Stomach (tissue), 19 donors: ENCODE measurements at places on chromosomes 13 and 19.
A peak's percentile ranks its signal among the peaks of the same experiment; 100 is the strongest.

DNA sequence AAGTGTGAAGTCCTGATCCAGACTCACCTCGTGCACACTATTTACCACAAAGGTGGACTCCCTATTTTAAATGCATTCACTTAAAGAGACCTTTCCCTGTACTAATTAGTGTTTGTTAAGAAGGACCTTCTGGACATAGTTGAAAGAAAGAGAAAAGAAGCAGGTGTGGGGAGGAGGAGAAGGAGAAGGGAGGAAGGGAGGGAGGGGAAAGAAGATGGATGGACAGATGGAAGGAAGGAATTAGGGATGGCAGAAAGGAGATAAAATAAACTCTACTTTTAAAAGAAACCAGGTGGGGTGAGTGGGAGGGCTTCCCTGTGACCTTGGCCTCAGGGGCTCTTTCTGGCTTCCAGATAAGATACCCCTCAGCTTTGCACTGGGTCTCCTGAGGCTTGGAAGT, 21.4 kb downstream of the ZNF175 start:
- DNase-seq = no peak

- no peak for DNase-seq
Observed at GRCh38 chr13:31350560-31350959, 150.8 kb downstream of the B3GLCT start.

DNA sequence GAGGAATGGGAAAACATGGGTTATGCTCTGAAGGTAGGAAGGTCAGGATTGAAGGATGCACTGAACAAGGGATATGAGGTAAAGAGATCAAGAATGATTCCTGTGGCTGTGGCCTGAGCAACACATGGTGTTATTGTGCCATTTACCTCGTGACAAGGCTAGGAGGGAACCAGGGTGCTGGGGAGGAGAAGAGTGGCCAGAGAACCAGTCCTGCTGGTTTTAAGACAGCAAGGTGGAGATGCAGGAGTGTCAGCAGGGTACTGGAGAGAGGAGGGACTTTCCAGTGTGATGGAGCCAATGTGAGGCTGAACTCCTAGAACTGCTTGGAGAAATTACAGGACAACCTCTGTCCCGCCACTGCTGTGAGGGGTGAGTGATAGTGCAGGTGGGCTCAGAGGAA, 282.4 kb downstream of the MYO16 start:
- DNase-seq = no peak

DNA sequence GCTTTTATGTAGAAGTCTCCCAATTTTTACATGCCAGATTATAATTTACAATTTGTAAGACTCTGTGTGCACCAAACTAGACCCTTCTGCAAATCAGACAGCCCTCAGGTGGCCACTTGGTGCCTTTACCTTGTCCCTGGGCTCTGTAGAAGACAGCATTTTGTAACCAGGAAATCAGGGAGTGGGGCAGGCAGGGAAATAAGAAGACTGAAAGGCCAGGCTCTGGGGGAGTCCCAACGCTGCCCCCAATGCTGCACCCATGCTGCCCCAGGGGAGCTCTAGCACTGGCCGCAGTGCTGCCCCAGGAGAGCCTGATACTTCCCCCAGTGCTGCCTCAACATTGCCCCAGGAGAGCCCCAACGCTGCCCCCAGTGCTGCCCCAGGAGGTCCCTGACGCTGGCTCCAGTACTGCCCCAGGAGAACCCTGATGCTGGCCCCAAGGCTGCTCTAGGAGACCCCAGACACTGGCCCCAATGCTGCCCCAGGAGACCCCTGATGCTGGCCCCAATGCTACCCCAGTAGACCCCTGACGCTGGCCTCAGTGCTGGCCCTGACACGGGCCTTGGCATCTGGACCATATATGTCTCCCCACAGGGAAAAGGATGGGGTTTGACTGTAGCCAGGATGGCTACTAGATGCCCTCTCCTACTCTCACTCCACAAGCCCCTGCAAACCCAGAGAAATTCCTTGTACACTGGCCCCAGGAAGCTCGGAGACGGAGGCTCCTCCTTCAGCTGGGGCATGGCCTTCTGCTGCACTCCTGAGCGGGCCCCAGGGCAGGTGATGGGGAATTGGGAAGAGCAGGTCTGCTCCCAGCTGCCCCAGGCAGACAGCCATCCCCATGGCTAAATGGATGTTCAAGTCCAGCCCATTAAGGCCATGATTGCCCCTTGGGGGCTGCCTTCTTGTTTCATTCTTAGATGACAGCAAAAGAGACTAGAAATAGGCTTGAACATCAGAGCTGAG, 23.6 kb downstream of the VSTM2B start:
- peak; percentile 18 for DNase-seq

DNA sequence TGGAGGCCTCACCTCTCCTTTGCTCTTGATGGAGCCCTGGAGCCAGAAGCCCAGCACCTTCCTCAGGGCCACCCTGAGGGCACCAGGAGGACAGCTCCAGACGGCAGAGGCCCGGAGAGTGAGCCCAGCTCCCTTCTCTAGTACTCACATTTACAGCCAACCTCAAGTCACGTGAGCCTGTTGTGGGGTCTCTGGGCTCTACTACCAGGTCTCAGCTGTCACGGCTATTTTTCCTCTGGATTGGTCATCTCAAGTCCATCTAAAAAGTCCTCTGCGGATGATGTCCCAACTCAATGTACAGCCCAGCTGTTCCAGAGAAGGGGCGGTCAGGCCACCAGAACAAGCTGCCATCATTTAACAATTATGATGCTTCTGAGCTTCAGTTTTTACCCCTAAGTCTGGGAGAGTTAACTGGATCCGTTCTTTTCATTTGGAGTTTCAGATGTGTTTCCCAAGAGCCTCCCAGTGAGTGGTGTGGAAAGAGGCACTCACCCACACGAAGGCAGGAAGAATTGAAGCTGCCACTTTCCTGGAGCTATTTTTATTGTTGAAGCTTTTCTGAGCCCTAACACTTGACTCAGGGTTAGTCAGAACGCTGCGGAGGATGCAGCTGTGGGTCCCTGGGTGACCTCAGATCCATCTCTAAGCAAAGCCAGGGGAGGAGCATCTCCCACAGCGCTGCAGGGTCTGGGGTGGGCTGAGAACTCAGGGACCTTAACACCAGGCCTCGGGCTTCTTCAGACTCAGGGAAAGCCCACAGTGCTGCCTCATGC, 143.5 kb upstream of the UBL3 start:
- DNase-seq = no peak

DNA sequence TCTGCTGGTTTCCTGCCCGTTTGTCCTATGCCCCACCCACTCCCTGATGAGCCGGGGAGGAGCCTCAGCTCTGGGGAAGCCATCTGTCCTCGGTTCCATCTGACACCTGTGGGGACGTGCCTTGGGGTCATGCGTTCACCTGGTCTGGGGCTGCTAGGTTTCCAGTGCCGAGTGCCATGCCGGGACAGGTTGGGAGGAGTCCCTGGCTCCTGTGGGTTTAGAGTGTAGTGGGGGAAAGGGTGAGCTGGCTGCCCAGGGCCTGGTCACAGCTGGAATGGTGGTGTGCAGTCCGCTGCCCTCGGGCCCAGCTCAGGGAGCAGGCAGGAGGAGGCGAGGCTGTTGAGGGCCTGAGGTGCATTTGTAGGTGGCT, 2.5 kb downstream of the KDM4B start:
- DNase-seq = peak; percentile 59

GRCh38 chr13:68030152-68030809, 800.1 kb upstream of the PCDH9 start:
- DNase-seq = no peak

- no peak for DNase-seq
Observed at GRCh38 chr13:19673473-19674430, 40.3 kb downstream of the MPHOSPH8 start.

- peak; percentile 46 for DNase-seq
Observed at GRCh38 chr19:31127134-31127967, 221.9 kb downstream of the TSHZ3 start.

DNA sequence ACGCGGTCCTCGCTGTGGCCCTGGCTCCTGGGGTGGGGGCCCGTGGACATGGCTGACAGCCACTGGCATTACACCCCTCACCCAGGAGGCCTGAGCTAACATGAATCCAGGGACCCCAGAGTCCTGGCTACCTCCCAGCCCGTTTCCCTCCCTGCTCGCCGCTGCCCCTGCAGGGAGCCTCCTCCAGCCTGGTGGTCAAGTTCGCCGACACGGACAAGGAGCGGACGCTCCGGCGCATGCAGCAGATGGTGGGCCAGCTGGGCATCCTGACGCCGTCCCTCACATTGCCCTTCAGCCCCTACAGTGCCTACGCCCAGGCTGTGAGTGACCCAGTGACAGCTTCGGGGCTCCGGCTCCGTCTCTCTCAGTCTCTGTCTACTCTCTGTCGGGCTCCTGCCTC, 56.6 kb downstream of the CELF5 start:
- DNase-seq = no peak

GRCh38 chr13:58950911-58951310, 1212.8 kb downstream of the DIAPH3 start:
- no peak for DNase-seq

DNA sequence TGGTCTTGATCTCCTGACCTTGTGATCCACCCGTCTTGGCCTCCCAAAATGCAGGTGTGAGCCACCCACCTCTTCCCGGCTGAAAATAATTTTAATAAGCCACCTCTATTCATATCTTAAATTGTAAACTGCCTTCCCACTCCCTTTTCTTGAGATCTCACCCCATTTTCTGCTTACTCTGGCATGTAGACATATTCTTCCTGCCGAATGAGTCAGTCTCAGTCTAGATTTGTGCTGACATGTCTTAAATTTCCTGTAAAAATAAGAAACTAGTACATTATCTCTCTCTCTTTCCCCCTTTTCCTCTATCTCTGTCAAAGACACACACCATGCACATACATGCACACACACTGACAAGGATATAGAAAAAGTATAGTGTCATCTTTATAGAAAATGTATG, 60.9 kb downstream of the THSD1 start:
- DNase-seq = no peak

GRCh38 chr13:76764429-76764828, 121.8 kb downstream of the KCTD12 start:
- DNase-seq = no peak

DNA sequence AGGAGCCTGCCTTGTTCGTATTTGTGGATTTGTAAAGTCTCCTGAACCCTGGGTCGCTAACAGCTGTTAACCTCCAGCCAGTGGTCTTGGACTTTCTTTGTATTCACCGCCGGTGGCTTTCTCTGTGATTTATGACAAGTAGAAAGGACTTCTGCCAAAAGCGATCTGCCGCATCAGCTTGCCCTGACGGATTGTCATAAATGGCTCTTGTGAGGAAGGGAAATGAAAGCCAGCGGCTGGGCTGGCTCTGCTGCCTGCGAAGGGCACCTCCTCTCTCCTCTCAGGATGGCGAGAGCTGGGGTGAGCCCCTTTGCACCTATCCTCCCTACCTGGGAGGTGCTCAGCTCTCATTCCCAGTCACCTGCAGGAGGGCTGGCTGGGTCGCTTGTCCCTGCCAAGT, 25.6 kb downstream of the DHRS12 start:
- no peak for DNase-seq

GRCh38 chr13:113398963-113399754, 35.2 kb upstream of the GRTP1 start:
- DNase-seq = no peak

DNA sequence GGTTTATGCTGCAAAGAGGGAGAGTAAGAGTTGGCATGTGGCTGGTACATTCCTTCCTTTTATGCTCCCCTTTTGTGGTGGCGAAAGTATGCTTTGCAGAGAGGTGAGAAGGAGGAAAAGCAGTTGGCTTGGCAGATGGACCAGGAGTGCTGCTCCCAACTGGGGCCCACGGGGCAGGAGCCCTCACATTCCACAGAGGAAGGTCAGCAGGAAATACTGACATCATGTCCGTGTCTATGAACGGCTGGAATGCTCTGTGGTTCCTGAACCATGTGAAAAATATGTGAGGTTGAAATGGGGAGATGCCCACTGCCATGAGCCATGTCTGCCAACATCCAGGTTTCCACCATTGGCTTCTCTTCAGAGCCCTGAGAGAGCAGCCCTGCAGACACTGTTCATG, 33.3 kb upstream of the GAS6 start:
- DNase-seq = no peak

- no peak for DNase-seq
Observed at GRCh38 chr13:26957182-26957581, 196.6 kb upstream of the GPR12 start.
